ENCODE measurements at places on chromosomes 2 and 18. TPM values are rescaled to one million over a fixed set of nuclear protein-coding genes. Genes with fewer than 3 reads are reported as not detected.

DNA sequence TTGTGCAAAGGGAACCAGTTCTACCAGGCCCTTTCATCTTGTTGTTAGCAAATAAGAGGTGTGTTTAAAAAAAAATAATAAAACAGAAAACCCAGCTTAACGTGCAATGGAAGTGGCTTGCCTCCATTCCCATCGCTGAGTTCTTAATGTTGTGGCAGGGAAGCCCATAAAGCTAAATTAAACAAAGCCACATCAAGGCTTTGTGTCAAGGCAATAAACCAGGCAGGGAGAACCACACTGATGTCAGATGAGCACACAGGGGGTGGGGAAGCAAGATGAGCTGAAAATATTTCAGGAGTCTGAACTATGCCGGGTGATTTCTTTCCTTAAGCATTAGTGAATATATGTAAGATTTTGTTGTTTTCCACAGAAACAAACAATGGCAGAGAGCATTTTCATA is 73.5 kb downstream of the PHLPP1 start:
- no peak overlapping the region for H3K4me3 ChIP-seq
- H3K27ac ChIP-seq, result no peak overlapping the region

GRCh38 chr2:33136056-33136455 is 189.3 kb downstream of the LTBP1 start:
- H3K27ac ChIP-seq, result no peak overlapping the region
- DNase-seq, result peak; percentile 16
- no peaks in the 10 kb centered on the region for H3K36me3 ChIP-seq
- no peaks in the 10 kb centered on the region for H3K4me1 ChIP-seq

GRCh38 chr2:165219481-165219880 is 15.6 kb upstream of the SCN3A start:
- H3K27ac ChIP-seq, result no peak overlapping the region
- H3K4me1 ChIP-seq, result no peaks in the 10 kb centered on the region
- H3K36me3 ChIP-seq, result no peaks in the 10 kb centered on the region

- no peaks in the 10 kb centered on the region for H3K4me1 ChIP-seq
- no peak overlapping the region for H3K27ac ChIP-seq
- DNase-seq, result no peak
- no peaks in the 10 kb centered on the region for H3K36me3 ChIP-seq
- H3K27me3 ChIP-seq, result no peaks in the 10 kb centered on the region
Observed at GRCh38 chr2:67996772-67997527, 65.9 kb downstream of the C1D start.

- H3K27me3 ChIP-seq, result no peaks in the 10 kb centered on the region
- no peaks in the 10 kb centered on the region for H3K36me3 ChIP-seq
- no peak for DNase-seq
- H3K4me1 ChIP-seq, result no peaks in the 10 kb centered on the region
- no peak overlapping the region for H3K4me3 ChIP-seq
Observed at GRCh38 chr2:221397187-221397586, 174.9 kb downstream of the EPHA4 start.

DNA sequence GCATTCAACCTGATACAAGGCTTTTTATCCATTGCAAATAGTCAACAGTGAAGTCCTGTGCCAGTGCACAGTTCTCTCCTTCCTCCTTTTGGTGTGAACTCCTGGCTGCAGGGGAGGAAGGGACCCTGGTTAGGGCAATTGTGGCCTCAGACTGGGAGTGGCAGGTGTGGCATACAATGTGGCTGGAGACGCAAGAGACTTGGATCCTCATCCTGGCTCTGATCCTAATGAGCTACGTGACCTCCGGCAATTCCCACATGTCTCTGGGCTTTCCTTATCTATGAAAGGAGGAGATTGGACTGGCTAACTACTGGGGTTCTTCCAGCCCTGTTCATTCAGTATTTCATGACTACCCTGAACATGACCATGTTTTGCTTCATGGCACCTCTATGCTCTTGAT is 10.5 kb upstream of the IL1A start:
- H3K27me3 ChIP-seq, result no peaks in the 10 kb centered on the region
- no peak for DNase-seq
- peaks cover 5% of the 10 kb centered on the region for H3K4me1 ChIP-seq
- H3K4me3 ChIP-seq, result no peak overlapping the region

- no peaks in the 10 kb centered on the region for H3K36me3 ChIP-seq
- H3K4me3 ChIP-seq, result no peak overlapping the region
- H3K27me3 ChIP-seq, result no peaks in the 10 kb centered on the region
- no peaks in the 10 kb centered on the region for H3K4me1 ChIP-seq
Observed at GRCh38 chr2:46816846-46817726, 98.5 kb downstream of the MCFD2 start.

The MRPL44 gene
- 21.0 TPM for total RNA-seq

DNA sequence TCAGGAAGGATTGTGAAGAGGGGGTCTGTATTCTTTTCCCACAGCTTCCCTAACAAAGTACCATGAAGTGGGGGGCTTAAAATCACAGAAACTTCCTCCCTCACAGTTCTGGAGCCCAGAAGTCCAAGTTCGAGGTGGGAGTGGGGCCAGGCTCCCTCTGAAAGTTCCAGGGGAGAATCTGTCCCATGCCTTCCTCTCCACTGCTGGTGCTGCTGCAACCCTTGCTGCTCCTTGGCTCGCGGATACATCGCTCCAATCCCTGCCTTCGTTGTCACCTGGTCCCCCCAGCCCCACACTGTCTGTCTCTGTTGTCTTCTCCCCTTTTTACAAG is 134.1 kb downstream of the DDX1 start:
- no peaks in the 10 kb centered on the region for H3K27me3 ChIP-seq
- no peaks in the 10 kb centered on the region for H3K36me3 ChIP-seq
- no peak overlapping the region for H3K27ac ChIP-seq
- no peak for DNase-seq
- peaks cover 9% of the 10 kb centered on the region for H3K4me1 ChIP-seq
- H3K4me3 ChIP-seq, result no peak overlapping the region

DNA sequence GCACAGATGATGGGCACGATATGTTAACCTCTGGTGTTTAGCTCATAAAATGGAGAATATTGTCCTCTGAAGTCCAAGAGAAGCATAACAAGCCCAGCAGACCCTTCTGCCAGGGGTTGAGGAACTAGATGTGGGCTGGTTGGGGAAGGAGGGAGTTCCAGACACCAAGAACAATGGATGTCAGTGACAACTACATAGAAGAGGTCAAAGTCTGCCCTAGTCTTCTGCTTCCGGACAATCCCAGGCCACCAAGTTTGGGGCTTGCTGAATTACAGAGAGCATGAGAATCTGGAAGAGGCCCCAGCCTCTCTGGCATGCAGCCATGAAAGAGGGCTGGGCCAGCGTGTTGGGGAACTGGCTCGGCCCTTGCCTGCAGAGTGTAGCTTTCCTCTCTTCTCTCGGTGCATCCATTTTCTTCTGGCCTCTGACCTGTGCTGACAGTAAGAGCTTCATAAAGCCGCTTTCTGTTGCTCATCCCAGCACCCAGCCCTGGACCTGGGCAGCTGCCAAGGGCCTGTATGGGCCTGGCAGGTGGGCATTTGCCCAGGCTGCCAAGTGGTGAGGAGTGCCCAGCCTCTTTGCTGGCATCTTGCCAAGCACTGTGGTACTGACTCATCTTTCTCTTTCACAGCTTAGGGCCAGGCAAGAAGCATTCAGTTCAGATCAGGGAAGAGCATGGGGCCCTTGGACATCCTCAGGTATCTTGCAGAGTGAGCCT is 14.6 kb upstream of the LAPTM4A start:
- peak; percentile 49 for DNase-seq
- H3K4me1 ChIP-seq, result peaks cover 6% of the 10 kb centered on the region
- H3K36me3 ChIP-seq, result no peaks in the 10 kb centered on the region
- H3K4me3 ChIP-seq, result no peak overlapping the region

The SGO2 gene
- total RNA-seq, result 2.3 TPM

The PCARE gene
- total RNA-seq, result not detected

GRCh38 chr2:15671842-15672815 is 80.5 kb downstream of the DDX1 start:
- H3K27me3 ChIP-seq, result no peaks in the 10 kb centered on the region
- peaks cover 2% of the 10 kb centered on the region for H3K4me1 ChIP-seq
- H3K27ac ChIP-seq, result no peak overlapping the region
- no peak for DNase-seq

GRCh38 chr18:68865503-68865902 is 67.6 kb downstream of the CCDC102B start:
- H3K4me1 ChIP-seq, result no peaks in the 10 kb centered on the region
- H3K27ac ChIP-seq, result no peak overlapping the region
- no peak overlapping the region for H3K4me3 ChIP-seq
- DNase-seq, result no peak
- H3K27me3 ChIP-seq, result no peaks in the 10 kb centered on the region

- H3K27me3 ChIP-seq, result no peaks in the 10 kb centered on the region
- no peaks in the 10 kb centered on the region for H3K36me3 ChIP-seq
- H3K4me1 ChIP-seq, result peaks cover 7% of the 10 kb centered on the region
- DNase-seq, result no peak
Observed at GRCh38 chr2:20680744-20681375, 13.9 kb downstream of the GDF7 start.

The UGT1A3 gene
- total RNA-seq, result not detected

- H3K27me3 ChIP-seq, result no peaks in the 10 kb centered on the region
- H3K4me3 ChIP-seq, result no peak overlapping the region
- no peak overlapping the region for H3K27ac ChIP-seq
- DNase-seq, result no peak
Observed at GRCh38 chr2:46943881-46944798, 28.5 kb upstream of the MCFD2 start.

- H3K27me3 ChIP-seq, result no peaks in the 10 kb centered on the region
- no peak overlapping the region for H3K27ac ChIP-seq
- no peaks in the 10 kb centered on the region for H3K4me1 ChIP-seq
- no peaks in the 10 kb centered on the region for H3K36me3 ChIP-seq
- H3K4me3 ChIP-seq, result no peak overlapping the region
- DNase-seq, result no peak
Observed at GRCh38 chr2:47708801-47709499, 74.0 kb upstream of the MSH6 start.

DNA sequence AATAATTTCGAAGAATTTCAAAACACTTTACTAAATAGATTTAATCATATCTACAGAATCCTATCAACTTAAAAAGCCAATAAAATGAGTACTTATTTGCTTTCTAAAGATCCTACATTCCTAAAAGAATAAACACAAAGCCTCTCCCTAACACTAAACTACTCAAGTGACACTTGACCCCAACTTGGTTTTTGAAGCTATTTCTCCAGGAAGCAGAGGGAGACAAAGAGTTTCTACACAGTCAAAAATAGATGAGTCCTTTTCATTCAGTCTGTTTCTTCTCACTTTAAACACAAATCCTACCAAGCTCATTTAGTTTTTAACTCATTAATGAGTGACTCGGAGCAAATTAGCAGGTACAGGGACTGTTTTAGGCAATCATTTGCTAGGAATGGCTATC is 2.1 kb downstream of the ATL2 start:
- DNase-seq, result no peak
- no peak overlapping the region for H3K27ac ChIP-seq
- no peaks in the 10 kb centered on the region for H3K36me3 ChIP-seq

- H3K27ac ChIP-seq, result peak overlapping the region; percentile 75
- DNase-seq, result peak; percentile 73
- H3K4me3 ChIP-seq, result no peak overlapping the region
Observed at GRCh38 chr18:61637319-61637718, 255.5 kb downstream of the RNF152 start.

GRCh38 chr2:68577183-68577582 is 66.2 kb upstream of the PROKR1 start:
- H3K36me3 ChIP-seq, result no peaks in the 10 kb centered on the region
- no peaks in the 10 kb centered on the region for H3K4me1 ChIP-seq
- no peak for DNase-seq
- no peak overlapping the region for H3K4me3 ChIP-seq

DNA sequence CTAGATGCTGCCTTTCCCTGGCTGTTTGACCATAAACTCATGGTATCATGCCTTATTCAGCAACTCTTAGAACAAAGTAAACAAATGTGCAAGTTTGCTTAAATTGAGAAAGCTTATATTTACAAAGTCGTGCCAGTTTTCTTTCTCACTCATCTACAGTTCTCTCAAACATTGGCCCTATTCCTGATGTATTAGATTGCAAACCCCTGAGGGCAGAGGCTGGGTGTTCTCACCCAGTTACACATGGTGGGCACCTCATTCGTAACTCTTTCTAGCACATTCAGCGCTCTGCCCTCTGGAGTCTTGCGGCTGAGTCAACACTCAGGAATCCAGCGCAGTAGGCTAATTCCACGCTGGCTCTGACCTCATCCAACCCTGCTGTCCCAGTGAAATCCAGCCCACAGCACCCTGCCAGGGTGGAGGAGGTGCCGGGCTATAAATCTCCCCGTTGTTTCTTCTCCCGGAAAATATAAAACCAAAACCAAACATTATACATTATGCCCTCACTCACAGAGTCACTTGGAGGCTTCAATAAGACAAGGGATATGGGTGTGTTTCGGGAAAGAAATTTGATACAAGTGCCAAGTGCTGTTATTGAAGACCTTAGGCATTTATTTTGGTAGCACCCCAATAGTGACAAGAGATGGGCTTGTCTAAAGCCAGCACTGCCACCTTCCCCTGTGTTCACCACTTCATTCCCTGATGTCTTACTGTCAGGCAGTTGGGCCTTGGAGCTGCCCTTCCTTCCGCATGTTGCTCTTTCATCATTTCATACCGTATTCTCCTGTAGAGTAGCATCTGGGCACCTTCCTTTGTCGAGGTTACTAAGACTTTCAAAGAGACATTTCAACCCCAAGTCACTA is 287.4 kb downstream of the PRKCE start:
- no peaks in the 10 kb centered on the region for H3K36me3 ChIP-seq
- peaks cover 31% of the 10 kb centered on the region for H3K4me1 ChIP-seq
- DNase-seq, result peak; percentile 84
- H3K27ac ChIP-seq, result peak overlapping the region; percentile 80
- H3K4me3 ChIP-seq, result no peak overlapping the region

The PKP4 gene
- 36.3 TPM for total RNA-seq

DNA sequence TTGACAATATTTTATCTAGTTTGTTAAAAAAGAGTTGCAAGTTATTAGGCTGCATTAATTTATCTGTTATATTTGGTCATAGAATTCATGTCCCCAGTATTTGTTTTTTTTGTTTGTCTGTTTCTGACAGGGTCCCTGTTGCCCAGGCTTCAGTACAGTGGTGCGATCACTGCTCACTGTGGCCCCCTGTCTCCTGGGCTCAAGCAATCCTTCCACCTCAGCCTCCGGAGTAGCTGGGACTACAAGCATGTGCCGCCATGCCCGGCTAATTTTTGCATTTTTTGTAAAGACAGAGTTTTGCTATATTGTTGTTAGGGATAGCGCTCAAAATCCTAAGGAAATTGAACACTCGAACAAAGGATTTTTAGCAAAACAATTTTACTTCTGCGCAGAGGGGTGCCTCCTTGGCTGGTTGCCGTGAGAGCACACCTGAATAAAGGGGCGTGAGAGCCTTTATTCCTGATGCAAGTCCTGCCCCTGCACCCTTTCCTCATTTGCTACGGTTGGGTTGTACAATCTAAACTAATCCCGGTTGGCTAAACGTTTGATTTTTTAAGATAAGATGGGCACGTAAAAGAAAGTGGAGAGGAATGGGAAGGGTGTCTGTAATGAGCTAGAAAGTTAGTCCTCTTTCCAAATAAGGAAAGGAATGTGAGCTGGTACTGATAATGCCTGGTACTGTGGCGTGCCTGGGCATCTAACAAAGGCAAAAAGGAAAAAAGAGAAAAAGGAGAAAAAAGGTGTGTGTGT is 65.5 kb downstream of the COMMD1 start:
- H3K27ac ChIP-seq, result no peak overlapping the region
- DNase-seq, result no peak
- H3K4me3 ChIP-seq, result no peak overlapping the region
- no peaks in the 10 kb centered on the region for H3K27me3 ChIP-seq
- H3K36me3 ChIP-seq, result no peaks in the 10 kb centered on the region
- H3K4me1 ChIP-seq, result no peaks in the 10 kb centered on the region

- no peak overlapping the region for H3K4me3 ChIP-seq
- no peak for DNase-seq
- H3K4me1 ChIP-seq, result peaks cover 14% of the 10 kb centered on the region
- H3K36me3 ChIP-seq, result no peaks in the 10 kb centered on the region
- H3K27me3 ChIP-seq, result no peaks in the 10 kb centered on the region
Observed at GRCh38 chr18:59047321-59048047, 92.2 kb upstream of the SEC11C start.

GRCh38 chr2:88481691-88482336 is 29.3 kb upstream of the FOXI3 start:
- DNase-seq, result no peak
- H3K4me1 ChIP-seq, result peaks cover 19% of the 10 kb centered on the region
